ENCODE measurements at places on chromosomes 7 and 10.

- peak; percentile 39 for DNase-seq
Observed at GRCh38 chr7:5532536-5533335, 109.1 kb upstream of the TNRC18 start.

DNA sequence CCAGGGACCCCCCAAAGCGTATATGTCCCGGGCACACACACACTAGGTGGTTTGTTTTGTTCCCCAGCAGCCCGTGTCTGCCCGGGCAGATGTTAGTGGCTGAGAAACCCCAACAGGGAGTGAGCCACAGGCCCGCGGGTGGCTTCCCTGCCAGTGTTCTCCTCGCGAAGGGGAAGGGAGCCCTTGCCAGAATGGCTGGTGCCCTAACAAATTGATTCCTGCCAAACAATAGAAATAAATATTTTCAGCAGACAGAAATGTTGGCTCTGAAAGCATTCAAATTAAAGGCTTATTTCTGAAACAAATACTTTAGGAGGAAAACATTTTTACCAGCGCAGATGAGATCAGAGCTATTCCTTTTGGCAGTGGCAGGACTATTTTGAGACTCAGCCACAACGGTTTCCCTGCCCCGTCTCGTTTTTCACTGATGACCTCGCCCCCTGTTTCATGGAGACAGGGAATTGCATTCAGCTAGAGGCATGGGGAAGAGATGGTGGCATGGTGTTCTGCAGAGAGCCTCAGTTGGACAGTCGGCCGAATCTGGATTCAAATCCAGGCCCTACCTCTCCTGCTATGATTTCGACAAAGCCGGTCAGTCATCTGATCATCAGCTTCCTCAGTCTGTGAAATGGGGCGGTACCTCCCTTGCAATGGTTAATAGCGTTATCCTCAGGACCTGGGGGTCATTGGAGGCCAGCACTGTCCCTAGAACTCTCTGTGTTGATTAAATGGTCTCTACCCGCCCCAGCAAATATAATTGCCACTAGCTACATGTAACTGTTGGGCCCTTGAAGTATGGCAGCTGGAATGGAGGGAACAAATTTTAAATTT, 84.5 kb downstream of the CUX1 start:
- DNase-seq = no peak

DNA sequence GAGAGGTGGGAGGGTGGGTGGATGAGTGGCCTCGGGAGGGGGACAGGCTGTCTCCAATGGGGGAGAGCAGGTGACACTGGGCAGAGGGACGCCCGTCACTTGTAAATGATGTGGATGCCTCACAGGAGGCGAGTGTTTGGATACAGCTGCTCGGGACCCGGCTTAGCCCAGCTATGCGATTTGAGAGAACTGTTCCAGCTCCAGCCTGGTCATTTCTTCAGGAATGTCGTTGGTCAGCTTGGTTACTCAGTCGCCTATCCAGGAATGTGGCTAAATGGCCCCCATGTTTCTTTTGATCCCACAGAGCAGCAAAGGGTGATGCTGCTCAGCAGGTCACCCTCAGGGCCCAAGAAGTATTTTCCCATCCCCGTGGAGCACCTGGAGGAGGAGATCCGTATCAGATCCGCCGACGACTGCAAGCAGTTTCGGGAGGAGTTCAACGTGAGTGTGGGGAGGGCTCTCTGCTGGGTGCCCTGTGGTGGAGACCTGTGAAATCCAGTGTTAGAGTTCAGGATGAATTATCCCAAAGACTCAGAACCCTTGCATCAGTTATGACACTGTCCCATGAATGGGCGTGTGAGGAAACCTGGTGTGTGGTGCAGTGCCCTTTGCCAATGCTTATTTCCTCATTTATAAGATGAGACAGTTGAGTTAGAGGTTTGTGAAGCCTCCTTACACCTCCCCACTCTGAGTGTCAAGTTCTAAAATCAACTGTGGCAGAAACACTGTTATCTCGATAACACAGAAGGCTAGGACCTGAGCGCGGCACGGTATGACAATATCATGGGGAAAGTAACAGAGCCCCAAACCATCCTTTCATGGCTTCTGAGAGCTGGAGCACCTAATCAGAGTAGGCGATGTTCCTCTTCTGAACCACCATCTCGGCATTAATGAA, 76.8 kb downstream of the MKI67 start:
- no peak for DNase-seq

DNA sequence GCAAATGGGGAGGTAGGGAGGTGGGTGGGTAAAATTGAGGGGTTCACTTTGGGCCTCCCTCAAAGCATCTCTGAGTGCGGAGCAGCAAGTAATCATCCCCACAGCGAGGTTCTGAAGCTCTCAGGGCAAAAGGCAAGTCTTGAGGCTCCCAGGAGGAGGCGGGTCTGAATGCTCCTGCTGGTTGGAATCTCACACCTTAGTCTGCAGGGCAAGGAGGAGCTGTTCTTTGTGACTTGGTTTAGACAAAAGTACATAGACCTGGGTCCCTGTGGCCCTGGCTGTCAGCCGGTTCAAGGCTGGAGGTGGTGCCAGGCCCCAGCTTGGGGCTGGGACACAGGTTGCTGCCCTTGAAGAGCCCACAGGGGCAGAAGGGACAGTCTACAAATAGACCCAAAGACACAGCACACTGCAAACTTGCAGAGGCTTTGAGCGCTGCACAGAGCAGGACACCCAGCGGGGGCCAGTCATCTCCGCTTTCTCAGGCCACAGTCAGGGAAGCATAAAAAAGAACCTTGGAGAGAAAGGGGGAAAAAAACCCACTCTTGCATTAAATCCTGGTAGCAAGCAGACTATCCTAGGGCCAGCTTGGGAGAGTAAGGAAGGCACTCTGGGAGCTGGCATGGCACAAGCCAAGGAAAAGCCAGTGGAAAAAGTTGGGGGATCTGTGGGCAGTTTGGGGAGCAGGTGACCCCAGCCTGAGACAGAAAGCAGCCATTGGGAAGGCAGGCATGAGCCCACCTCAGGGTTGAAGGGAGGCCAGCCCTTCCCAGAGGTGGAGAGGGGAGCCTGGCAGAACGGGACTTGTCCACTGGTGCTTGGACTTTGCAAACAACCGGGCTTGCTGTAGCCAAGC, 926 bp upstream of the C10orf71 start:
- DNase-seq = no peak

DNA sequence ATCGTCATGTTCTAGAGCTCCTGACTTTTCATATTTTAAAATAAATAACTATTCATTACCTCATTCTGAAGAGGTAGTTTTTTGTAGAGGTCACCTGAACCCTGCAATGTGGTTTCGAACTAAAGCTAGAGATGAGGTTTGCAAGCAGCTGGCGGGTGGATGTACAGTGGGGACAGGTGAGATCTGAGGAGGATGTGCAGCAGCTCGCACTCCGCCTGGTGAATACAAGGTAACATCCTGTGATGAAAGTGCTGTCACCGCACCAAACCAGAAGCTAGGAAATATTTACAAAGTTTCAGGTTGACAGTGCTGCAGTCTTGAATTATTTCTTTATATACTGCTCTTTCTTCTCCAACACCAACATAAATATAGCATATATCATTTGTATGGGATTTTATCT, 26.5 kb downstream of the NDUFB2 start:
- DNase-seq = peak; percentile 56

DNA sequence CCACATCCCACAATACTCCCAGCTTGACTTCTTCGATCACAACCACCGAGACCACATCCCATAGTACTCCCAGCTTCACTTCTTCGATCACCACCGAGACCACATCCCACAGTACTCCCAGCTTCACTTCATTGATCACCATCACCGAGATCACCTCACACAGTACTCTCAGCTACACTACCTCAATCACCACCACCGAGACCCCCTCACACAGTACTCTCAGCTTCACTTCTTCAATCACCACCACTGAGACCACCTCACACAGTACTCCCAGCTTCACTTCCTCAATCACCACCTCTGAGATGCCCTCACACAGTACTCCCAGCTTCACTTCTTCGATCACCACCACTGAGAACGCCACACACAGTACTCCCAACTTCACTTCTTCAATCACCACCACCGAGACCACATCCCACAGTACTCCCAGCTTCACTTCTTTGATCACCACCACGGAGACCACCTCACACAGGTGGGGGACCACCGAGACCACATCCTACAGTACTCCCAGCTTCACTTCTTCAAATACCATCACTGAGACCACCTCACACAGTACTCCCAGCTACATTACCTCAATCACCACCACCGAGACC, 8.6 kb downstream of the MUC3A start:
- no peak for DNase-seq

- no peak for DNase-seq
Observed at GRCh38 chr10:117684672-117685211, 142.2 kb downstream of the EMX2 start.

DNA sequence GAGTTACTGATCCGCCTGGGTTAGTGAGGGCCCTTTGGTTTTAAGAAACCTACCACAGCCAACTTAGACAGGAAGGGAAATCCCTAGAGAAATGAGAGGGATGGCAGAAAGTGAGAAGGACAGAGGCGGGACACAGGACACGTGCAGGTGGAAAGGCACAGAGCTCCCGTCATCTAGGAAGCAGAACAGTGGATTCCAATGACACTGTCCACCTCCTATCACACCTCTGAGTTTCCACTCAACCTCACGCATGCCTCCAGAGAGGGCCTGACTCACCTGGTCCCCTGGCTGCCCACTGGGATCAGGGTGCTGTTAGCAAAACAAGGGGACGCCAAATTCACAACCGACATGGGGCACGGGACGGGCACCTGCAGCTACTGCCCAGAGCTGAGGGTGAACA, 26.3 kb downstream of the CPXM2 start:
- no peak for DNase-seq

- no peak for DNase-seq
Observed at GRCh38 chr7:33685981-33686683, 219.2 kb upstream of the BMPER start.

DNA sequence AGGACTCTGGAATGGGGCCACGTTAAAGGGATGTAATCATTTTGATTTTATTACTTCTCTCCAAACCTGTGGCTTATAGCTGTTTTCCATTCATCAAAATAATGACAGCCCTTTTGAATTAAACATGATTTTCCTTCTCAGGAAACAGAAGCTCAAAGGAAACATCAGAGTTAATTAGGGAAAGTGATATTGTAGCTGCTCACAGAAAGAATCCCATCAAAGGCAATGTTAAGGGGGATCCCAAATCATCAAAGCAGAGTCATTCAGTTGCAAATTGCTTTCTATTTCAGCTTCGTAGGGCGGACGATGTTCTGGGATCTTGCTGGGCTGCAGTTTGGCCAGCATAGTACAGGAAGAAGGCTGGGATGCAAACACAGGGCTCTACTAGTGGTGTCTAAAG, 563.2 kb downstream of the CCSER2 start:
- no peak for DNase-seq

DNA sequence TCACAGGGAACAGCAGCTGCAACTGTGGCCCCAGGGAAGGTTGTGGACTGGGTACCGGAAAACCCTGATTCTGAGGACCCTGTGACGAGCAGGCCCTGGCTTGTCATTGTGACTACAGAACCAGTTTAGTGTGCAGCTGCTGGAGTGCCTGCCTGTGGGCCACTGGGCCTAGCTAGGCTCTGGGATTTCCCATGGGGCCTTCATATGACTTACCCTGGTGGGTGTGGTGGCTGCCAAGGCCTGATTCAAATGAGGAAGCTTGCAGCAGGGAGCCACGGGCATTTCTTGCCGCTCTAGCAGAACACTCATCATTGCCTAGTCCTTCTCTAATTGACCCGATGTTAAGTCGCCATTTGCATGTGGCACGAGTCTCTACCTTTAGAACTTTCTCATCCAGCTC, 14.7 kb upstream of the CAMK2G start:
- no peak for DNase-seq

GRCh38 chr7:106979551-106980357, 64.8 kb upstream of the PRKAR2B start:
- no peak for DNase-seq

DNA sequence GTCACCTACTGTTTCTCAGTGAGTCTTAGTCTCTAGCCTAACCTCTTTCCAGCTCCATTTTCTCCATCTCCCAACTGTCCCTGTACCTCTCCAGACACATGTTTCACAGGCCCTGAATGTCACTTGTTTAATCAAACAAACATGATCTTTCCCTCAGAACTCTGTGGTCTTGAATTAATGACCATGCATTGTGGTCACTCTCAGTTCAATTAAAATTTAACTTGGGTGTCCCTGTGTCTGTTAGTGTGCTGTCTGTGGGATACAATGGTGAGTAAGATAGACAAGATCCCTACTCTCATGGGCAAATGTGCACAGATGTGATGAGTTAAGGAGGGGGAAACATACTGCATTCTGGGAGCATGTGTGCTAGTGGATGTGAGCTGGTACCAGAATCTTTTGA, 65.0 kb downstream of the RBM33 start:
- DNase-seq = no peak

DNA sequence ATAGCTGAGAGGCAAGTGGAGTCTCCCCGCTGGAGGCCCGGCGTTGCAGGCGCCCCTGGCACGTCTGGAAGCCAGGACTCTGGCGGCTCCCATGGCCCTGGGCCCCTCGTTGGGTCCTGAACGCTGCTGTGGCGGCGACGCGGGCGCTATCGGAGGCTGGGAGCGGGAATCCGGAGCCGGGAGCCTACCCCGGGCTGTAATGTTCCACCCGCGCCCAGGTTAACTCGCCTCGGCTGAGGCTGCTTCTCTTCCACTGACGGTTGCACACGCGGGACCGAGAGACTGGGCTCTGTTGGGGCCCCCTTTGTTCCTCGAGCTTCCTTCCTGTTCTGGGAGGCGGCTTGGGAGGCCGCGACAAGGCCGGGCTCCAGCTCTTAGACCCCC, 1.3 kb upstream of the HOXA5 start:
- no peak for DNase-seq

GRCh38 chr10:14904316-14904732, 25.7 kb downstream of the SUV39H2 start:
- DNase-seq = peak; percentile 47

GRCh38 chr10:69460576-69461242, 9.4 kb downstream of the TSPAN15 start:
- DNase-seq = no peak

GRCh38 chr7:88358881-88359280, 52.2 kb upstream of the STEAP4 start:
- DNase-seq = no peak

DNA sequence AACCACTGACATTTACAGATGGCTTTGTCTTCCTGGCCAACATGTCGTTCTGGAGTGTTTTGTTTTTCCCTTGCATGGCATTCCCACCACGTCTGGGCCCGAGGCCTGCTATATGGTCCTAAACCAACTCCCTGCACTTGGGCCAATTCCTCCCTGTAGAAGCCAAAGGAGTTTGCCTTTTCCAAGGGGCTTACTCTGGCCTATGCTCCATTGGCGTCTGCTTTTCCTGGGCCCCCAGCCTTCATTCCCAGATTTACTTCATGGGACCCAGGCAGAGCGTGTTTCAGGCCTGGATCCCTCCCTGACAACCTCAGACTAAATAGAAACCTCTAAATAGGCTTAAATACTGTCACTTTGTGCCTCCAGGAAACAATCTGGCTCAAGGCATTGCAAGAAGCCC, 60.7 kb downstream of the MINDY4 start:
- DNase-seq = no peak

DNA sequence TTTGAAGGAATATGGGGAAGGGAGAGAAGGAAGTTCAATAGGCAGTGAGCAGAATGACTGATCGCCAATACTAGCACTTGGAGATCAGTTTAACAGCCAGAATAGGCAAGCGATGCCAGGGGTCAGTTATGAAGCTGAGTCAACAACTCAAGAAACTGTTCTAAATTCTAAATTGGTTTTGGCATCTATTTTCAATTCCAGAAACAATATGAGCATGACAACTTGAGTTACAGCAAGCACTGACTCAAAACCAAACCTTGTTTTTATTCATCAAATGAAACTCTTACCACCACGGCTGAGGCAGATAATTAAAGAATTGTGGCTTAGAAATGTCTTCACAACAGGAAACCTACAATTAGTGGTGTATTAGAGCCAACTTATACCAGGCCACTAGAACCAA, 180.5 kb upstream of the ASAH2 start:
- DNase-seq = no peak

- DNase-seq = no peak
Observed at GRCh38 chr7:49783446-49783845, 10.0 kb downstream of the VWC2 start.
